ENCODE measurements at places on chromosomes 5 and 9. TPM values are rescaled to one million over a fixed set of nuclear protein-coding genes. Genes with fewer than 3 reads are reported as not detected.

- no peak for DNase-seq
These were observed 2.7 kb upstream of the NSMF start for GRCh38 chr9:137461663-137462395.

DNA sequence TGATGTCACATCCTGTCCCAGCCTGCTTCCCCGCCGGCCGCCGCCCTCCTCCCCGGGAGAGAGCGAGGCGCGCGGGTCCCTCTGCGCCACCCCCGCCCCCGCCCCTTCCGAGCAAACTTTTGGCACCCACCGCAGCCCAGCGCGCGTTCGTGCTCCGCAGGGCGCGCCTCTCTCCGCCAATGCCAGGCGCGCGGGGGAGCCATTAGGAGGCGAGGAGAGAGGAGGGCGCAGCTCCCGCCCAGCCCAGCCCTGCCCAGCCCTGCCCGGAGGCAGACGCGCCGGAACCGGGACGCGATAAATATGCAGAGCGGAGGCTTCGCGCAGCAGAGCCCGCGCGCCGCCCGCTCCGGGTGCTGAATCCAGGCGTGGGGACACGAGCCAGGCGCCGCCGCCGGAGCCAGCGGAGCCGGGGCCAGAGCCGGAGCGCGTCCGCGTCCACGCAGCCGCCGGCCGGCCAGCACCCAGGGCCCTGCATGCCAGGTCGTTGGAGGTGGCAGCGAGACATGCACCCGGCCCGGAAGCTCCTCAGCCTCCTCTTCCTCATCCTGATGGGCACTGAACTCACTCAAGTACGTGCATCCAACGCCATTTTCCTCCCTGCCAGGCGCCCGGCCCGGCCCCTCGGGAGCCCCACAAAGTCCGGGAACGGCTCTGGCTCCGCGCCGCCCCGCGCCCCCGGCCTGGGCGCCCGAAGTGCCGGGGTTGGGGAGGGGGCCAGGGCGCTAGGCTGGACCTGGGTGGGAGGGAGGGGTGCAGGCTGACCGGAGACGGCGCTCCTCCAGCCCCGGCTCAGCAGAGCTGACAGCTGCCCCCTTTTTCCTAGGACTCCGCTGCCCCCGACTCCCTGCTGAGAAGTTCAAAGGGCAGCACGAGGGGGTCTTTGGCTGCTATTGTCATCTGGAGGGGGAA, 12.0 kb upstream of the OLFM1 start:
- peak; percentile 2 for DNase-seq

DNA sequence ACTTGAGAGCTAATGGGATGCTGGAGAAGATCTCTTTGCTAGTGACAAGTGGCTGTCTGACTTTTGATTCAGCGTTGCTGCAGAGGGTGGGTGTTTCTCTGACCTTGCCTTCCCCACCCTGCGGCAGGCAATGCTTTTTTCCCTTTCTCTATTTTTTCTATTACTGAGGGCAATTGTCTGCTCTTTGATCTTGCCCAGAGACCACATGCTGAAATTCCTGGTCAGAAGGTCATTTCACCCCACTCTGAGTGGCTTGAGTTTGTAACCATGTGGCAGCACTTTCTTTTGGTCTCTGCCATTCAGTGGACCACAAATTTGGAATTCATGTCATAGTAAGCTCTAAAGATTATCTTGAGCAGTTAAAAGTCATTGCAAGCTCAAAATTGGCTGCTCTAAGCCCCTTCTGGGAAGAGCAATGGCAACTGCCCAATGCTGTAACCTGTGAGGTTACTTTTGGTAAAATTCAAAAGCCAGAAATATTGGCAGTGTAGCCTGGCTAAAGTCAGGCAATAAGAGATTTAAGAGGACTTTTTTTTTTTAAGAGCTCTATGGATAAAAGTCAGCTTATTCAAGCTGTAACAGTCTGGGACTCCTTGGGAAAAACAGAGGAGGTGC, 30.4 kb upstream of the MTMR12 start:
- DNase-seq, result peak; percentile 54

The LYSMD3 gene
- 25.8 TPM for total RNA-seq

GRCh38 chr5:135578305-135578684, 496 bp downstream of the CXCL14 start:
- DNase-seq, result no peak

DNA sequence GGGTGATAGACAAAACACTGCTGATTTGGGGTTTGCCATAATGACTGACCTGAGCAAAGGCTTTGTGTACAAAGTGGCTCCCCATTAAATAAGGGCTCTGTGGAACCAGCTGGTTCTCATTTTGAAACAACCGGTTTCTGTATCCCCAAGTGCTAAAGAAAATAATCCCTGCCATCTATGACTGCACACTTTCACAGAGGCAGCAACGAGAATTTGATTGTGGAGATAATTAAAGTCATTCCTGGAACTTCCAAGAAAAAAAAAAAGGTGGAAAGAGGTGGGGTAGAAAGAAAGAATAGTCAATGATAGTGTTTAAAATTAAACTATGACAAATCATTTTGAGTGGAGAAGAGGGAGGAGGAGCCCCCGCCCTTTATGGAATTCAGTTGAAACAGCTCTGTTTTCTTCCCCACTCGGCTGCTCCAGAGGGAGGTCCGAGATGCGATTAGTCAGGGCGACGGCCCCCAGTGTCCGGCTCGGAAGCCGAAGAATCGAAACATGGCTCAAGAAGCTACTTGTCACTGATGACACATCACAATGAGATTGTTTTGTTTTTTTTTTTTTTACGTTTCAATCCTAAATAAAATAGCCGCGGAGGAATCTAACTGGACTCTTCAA, 38.4 kb downstream of the EBF1 start:
- DNase-seq, result peak; percentile 86

The CNTFR gene
- total RNA-seq, result not detected

The INSL4 gene
- total RNA-seq, result not detected

GRCh38 chr5:34058532-34058931, 15.5 kb upstream of the C1QTNF3 start:
- no peak for DNase-seq

DNA sequence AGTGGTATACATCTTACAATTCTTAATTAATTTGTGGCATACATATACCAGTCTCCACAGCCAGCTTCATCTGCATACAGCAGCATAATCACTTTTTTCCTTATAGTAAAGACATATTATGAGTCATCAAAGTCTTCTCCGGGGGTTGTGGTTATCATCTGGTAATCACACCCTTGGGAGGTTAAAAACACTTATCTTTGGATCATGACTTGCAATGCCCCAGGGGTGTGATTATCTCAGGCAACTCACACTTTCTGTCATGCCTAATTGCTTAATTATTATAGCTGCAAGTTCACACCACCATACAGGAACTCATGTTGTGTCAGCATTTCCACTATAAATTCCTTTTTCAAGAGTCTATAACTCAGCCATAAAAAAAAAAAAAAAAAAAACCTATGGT, 218.4 kb downstream of the ANXA1 start:
- DNase-seq, result no peak

GRCh38 chr5:131289738-131290137, 25.9 kb downstream of the CDC42SE2 start:
- no peak for DNase-seq

- DNase-seq, result no peak
These were observed 287.8 kb upstream of the ISL1 start for GRCh38 chr5:51095486-51095885.

The FOXI1 gene
- total RNA-seq, result not detected

The KLF4 gene
- total RNA-seq, result 16.8 TPM

The GRXCR2 gene
- not detected for total RNA-seq

The ROR2 gene
- 26.5 TPM for total RNA-seq

Measured in fibroblast of the aortic adventitia (primary cell).